ENCODE measurements at places on chromosomes 6 and 20.

DNA sequence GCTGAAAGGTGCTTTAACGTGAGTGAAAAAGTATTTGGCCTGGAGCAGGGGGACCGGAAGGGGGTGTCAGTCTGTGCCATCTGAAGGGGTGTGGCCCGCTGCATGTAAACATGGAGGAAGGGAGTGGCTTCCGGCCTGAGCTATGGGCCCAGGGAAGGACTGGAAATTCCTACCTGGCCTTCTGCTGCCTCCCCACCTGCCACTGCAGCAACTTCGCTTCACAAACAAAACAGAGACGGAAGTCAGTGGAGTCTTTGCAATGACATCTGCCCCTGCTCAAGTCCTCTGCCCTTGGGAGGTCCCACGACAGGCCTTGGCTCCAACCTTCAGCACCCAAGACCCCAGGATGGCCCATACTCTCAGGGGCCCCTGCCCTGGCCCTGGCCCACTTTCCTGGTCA is 28.1 kb upstream of the FOXP4 start:
- DNase-seq: no peak

DNA sequence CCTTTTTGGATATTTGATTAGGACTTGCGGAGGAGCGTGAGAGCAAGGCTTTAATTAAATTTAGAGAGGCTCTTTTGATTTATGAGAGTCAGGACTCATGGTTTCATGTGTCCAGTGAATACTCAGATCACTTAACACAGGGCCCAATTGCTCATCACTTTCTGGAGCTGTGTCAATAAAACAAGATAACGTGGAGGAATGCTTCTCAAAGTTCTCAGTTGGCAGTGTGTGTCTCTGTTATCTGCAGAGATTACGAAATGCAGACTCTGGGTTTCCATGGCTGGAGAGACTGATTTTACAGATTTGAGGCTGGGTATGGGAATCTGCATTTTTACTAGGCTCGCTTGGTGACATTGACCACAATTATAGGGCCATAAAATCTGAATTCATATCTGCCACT is 335.8 kb upstream of the FLRT3 start:
- DNase-seq: no peak

DNA sequence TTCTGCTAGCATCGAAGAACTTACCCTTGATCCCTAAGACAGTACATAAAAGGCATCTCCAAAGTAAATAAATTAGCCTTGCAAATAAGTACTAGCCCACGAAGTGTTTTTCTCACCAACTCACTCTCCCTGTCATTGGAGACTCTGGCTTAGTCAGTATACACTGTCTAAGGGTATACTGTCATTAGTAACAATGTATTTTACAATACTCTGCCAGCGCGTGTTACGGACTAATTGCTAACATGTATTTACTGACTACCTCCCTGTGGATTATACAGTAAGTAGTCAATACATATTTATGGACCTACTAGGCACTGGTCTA is 72.1 kb downstream of the NFATC2 start:
- no peak for DNase-seq

DNA sequence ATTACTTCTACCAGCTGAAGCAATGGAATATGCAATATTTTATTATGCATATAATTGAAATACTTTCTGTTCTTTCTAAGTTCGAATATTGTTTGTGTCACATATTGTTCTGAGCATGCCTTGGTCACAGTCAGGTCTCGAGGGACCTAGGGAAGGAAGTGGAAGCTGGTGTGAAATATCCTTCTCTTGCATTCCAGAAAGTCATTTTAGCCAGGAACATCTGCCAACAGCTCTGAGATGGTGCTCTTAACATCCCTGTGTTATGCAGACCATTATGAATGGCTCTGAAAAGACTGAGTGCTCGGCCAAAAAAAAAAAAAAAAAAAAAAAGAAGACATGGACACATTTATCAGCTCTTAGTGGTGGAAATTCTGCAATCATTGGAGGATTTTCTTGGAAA is 132.7 kb upstream of the JAG1 start:
- DNase-seq: no peak

GRCh38 chr6:43089874-43090558 is 13.9 kb downstream of the PTK7 start:
- DNase-seq: no peak

DNA sequence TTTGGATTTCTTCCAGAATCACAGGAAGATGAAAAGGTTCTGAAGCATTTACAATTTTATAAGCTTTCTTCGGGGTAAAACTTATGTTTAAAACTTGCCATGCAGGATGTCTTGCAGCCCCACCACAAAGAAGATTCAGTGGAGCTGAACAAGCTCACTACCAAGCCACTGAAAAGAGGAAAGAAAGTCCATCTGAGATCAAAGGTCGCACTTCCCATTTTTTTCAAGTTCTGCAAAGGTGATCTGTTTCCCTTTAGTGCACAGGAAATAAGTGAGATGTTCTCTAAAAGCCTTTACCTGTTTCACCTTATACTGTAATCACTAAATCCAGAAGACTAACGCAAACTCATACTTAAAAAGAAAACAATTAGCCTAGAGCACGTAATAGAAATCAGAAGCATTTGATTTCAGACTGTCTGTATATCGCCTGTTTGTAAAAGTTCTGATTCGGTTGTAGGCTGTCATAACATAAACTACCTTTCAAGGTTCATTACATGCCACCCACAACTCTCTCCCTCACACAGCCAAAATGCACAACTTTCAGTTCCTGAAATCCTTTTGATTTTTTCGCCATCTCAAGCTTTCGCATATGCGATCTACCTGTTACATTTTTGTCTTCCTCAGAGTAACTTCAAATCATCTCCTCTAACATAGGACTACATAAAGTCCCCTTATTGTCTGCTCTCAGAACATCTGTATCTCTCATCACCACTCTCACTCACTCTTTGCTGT is 1.8 kb downstream of the ECHDC1 start:
- peak; percentile 49 for DNase-seq

- DNase-seq: no peak
These were observed 12.7 kb downstream of the DYNLRB1 start for GRCh38 chr20:34528921-34529297.

DNA sequence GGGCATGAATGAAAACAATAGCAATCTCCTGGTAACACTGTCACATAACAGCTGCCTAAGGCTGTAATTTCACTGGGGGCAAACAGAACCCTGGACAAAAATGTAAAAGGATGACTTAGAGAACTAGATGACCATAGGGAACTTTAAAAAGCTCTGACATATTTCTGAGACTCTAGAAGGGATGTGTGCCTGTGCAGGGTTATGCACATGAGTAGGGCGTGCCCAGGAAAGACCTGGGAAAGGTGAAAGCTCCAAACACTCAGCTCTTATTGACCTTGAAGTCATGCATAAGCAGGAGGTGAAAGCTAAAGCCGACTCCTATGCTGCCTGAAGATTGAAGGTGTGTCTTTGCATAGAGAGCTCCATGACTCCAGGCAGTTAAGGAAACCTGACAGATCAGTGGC is 118.4 kb upstream of the BTBD3 start:
- DNase-seq: no peak

GRCh38 chr20:54152227-54153040 is 21.4 kb downstream of the CYP24A1 start:
- DNase-seq: peak; percentile 42

GRCh38 chr6:6699741-6700367 is 111.3 kb downstream of the LY86 start:
- peak; percentile 82 for DNase-seq

- no peak for DNase-seq
These were observed 5.0 kb downstream of the SLC29A1 start for GRCh38 chr6:44228433-44228832.
